ENCODE measurements at places on chromosomes 5 and 9.
A peak's percentile ranks its signal among the peaks of the same experiment; 100 is the strongest.

- no peak for DNase-seq
Measured at GRCh38 chr9:135373820-135374219, 105.8 kb upstream of the PPP1R26 start.

DNA sequence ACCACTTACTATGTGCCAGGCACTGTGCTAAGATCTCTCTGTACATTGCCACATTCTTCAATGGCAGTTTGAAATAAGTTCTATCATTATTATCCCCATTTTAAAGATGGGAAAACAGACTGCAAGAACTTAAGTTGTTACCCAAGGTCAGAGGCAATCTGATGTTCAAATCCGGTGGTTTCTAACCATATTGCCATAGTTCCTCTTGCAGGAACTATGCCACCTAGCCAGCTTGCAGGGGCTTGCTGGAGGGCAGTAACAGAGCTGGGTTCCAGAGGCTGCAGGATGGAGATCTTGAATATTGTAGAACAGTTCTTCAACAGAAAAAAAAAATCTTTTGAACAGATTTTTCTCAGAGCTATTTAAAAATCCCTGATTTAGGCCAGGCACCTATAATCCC lies 71.8 kb upstream of the TNFAIP8 start:
- DNase-seq = no peak

GRCh38 chr5:54753034-54753433 lies 232.4 kb downstream of the ESM1 start:
- DNase-seq = no peak

DNA sequence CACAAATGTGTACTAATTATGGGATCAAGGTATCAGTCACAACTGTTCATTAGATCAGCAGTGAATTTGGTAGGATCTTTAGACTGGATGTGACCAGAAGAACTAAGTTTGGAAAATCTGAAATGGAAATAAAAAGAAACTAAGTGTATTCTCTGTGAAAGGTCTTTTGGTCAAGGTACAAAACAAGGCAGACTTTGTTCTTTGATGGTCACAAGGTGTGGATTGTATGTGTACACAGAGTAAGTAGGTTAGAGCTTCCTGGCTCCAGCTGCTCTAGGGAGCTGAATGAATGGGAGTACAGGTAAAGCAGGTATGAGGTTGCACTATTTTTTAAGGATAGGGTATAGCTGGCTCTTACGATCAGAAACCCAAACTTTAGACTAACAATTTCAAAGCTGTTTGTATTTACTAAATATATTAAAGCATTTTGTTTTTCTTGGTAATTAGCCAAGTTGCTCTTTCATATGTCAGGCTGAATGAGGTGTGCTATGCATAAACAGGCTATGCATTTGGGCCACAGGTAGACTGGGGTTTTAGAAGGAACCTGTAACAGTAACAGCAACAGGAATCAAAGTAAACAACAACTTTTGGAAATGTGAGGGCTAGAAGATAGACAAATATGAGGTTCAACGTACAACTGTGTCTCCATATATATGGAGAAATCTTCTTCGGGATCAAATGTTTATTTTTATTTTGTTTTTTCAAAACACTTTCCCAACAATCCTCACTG lies 32.5 kb downstream of the FAM169A start:
- no peak for DNase-seq

GRCh38 chr9:2657427-2657826 lies 35.8 kb downstream of the VLDLR start:
- no peak for DNase-seq

DNA sequence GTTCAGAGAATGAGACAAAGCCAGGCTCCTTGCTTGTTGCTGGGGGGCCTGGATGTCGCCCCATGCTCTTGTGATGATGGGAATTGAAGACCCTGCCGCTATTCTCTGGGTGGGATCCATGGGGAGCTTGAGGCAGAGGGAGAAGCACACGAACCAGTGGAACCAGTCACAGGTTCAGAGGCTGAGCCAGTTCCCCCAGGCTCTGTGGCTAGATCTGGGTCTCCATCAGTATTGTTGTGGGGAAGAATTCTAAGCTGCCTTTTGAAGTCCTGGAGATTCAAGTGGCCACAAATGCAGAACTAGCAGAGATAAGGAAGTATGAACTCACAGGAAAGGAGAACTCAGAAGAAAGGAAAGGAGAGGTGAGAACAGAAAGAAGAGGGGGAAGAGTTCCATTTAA lies 219.4 kb downstream of the MSX2 start:
- no peak for DNase-seq

DNA sequence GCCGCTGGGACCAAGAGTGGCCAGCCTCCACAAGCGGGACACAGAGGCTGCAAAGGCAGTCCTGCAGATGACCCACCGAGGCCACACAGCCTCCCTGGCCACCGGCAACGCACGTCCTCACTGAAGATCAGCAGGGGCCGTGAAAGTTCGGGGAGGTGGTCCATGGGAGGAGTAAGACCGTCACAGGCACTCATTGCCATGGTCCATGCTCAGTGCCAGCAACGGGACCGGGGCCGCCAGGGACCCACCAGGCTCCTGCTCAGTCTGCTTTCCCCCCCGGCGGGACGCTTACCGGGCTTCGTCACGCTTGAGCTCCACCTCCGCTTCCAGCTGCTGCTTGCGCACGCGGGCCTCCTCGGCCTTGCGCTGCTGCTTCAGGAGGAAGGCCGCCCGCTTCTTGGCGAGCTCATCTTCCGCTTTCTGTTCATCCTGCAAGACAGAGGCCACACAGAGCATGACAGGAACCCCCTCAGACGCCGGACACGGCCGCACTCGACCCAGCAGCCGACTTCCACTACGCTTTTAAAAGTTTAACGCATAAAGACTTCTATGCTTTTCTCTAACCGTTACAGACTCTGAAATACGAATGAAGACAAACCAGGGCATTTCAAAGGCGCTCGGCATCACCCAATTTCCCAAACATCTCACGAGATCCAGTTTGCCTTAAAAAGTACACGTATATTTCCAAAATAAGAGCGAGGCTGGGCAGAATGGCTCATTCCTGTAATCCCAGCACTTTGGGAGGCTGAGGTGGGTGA lies 88.4 kb downstream of the CAMSAP1 start:
- no peak for DNase-seq

DNA sequence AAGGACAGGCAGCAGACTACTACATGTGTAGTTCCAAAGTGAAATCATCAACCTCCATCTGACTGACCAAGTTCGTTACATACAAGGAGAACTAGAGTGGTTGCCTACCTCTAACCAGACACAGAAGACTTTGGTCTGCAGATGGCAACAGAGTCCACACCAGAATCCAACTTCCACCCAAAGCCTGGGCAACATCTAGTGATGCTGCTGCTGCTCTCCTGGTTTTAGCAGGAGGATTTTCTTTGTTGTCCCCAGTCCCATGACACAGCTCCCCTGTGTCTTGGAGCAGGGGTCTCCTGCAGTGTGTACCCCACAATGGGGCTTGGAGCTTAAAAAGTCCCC lies 46.4 kb upstream of the APC start:
- no peak for DNase-seq

DNA sequence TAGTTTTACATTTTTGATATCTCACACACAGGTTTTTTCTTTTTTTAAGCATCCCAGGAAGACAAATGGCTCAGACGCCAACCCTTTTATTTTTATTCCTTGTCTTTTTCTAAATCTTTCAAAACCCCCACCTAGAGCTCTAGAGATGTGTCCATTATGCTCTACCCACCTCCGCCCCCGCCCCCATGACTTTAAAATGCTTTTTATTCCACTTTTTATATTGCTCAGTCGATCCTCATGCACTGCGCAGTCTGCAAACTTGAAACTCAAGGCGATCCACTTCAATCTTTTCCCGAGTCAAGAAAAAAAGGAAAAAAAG lies 411 bp upstream of the MAT2B start:
- no peak for DNase-seq

DNA sequence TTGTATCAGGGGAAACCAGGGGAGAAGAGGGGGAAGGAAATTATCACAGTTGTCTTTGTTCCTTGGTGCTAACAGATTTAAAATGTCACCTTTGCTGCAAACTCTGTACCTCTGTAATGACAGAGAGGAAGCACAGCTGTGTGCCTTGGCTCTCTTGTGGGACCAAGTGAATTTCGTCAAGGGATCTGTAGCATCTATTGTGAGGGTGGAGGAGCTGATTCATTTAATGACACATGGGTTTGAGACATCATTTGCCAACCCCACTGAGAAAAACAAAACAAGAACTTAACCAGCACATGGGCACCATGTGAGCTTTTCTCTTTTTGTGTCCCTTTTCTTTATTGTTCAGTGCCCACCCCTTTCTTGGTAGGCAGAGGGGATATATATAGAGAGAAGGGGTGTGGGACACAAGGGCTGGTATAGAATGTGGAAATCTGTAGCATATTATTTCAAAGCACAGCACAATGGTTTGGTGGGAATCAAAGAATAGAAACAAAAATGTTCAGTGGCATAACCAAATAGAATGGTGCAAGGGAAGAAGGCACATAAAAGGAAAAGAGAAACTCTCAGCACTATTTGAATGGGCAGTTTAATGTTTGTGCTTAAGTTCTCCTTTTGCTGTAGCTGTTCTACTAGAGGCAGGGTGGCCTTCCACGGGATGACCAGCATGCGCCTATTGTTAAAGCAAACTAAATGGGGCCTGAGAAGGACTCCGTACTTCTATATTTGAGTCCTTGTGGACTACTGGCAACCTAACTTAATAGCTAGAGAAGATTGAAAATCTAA lies 63.3 kb downstream of the LIX1 start:
- no peak for DNase-seq

DNA sequence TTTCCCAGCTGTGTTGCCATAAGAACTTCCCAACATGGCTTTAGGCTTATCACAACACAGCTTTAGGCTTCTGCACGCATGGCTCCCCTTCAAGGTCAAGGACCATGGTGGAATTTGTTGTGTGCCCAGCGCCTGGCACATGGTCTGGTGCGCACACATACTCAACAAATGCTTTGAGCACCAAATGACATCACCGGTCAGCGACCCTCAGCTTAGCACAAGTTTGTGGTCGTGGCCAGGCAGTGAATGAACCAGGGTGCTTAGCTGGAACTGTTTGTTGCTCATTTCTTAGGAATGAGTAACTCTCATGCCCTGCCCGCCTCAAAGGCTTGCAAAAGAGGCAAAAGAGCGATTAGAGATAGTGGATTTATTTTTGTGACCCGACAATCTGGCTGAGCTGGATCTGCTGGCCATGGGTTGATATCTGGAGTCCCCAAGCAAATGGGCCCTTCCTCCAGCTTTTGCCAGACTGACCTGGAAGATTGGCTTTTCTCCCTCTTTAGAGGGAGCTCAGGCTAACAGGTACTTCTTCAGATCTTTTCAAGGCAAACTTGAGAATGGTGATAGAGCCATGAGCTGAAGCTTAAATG lies 58.9 kb downstream of the DAP start:
- no peak for DNase-seq

DNA sequence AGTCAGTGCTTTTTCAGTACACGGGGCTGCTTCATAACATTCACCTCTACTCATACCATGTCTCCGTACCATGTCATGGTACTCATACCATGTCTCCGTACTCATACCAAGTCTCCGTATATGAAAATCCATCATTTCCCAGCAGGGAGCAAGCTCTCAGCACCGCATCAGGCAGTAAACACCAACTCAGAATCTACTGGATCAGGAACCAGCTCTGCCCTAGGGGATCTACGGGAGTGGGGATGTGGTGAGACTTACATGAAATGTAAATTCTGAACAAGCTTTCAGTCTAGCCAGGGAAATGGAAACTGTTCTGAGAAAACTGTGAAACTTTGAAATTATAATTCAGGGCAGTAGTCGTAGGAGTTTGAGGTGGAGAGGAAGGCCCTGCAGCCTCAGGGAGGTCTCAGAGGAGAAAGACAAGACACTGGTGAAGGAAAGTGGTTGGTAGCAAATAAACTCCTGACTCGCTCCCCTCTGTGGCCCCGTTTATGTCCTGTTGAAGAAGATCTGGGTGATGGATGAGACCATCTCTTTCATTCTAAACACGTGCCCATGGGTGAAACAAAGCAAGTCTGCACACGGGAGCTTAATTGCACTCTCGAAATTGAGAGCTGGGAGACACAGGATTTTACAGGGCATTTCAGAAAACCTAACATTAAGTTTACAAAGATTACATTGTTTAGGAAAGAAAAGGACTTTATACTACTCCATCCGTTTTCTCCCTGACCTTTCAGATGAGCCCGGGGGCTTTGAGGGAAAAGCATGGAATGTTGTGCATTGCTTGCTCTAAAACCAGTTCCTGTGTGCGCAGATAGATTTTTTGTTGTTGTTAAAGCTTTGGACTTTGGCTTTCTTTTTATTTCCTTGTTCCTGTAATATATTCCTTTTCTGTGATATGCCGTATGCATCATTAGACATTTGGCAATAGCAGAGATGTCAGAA lies 26.8 kb downstream of the ACTBL2 start:
- no peak for DNase-seq

GRCh38 chr9:110842986-110843385 lies 174.4 kb downstream of the MUSK start:
- DNase-seq = no peak

- DNase-seq = no peak
Measured at GRCh38 chr5:14915291-14915952, 43.8 kb upstream of the ANKH start.

- no peak for DNase-seq
Measured at GRCh38 chr5:85769347-85769746, 848.4 kb upstream of the COX7C start.

DNA sequence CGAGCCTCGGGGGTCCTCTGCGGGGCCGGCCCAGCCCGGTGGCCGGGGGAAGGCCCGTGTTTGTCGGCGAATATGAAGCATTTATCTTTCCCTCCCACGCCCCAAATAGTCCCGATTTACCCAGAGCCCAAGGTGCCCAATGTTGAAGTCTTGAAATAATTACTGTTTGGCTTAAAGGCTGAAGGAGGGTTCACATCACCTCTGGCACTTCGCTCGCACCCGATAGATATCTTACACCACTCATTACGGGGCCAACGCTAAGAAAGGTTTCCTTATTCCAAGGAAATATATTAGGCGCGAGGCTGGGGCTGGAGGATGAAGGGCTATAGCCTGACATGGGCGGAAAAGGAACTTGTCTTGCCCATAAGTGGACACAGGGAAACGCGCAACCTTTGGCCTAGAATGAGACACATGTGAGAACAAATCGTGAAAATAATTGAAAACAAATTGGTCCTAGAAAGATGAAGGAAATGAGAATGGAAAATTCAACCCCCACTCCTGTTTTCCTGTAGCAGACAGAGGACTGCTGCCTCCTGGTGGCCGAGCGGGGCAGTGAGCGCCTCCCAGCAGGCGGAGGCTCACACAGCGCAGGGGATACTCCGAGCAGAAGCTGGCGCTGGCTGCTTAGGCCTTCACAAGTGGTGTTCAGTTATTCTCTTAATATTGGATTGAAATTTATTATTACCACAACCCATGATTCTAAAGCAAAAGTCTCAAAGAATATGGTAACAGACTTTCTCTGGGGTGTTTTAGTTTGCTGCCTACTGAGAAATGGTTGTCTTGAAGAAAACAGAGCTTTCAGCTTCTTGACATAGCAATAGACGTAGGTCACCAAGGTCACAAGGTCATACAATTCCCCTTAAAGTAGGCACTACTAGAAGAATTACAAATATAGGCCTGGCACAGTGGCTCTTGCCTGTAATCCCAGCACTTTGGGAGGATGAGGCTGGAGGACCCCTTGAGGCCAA lies 7.9 kb downstream of the CCL21 start:
- peak; percentile 58 for DNase-seq

DNA sequence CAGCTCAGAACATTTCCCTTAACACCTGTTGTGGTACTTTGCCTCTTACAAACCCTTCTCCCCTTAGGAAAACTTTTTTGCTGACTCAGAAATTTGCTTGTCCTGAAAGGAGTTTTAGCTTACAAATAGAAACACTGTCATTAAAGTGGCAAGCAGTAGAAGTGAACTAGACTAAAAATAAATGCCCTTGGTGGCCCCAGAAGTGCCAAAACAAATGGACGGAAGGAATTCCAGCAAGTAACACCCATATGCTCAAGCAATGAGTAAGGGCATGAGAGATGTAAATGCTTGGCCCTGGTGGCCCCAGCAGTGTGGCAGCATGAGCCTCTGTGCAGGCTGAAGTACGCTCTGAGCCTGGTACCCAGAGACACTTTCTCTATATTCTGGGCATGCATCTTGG lies 8.6 kb downstream of the VLDLR start:
- DNase-seq = no peak

Data from stimulated activated CD8-positive, alpha-beta memory T cell treated with anti-CD3 and anti-CD28 coated beads, Interleukin-7, amount 100 ng/mL, for 1 hour (primary cell).